Endodermal cell (in vitro differentiated cells): ENCODE measurements at places on chromosomes 2 and 18. TPM values are rescaled to one million over a fixed set of nuclear protein-coding genes. Genes with fewer than 3 reads are reported as not detected.

GRCh38 chr18:55462652-55463051 lies 125.3 kb downstream of the TCF4 start:
- DNase-seq = no peak

RAPGEF4 gene
- total RNA-seq = 0.77 and 0.88 TPM in 2 replicates

GRCh38 chr2:60067006-60067405 lies 486.4 kb downstream of the BCL11A start:
- DNase-seq = no peak

- no peak for DNase-seq
Measured at GRCh38 chr2:76667821-76668271, 854.3 kb downstream of the LRRTM4 start.

HOXD11 gene
- total RNA-seq = 1.0 TPM in 1 of 3 replicates, not detected in the others

GRCh38 chr18:9714266-9715087 lies 6.4 kb downstream of the RAB31 start:
- DNase-seq = no peak

DNA sequence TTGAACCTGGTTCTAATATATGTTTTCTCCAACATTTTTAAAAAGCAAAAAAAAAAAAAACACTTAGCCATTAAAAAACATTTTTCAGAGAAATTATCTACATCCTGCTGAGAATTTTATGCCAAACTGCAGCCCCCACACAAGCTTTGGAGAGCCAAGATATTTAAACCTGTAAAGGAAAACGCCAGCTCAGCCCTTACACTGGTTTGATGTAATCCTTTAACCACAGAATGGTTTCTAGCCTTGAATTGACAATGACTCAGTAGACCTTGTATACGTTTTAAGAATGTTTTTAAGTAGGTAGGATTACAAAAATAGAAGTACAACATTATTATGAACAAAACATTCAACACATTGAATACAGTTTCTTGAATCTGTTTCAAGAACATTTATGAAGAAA lies 113.6 kb downstream of the BABAM2 start:
- no peak for DNase-seq

DNA sequence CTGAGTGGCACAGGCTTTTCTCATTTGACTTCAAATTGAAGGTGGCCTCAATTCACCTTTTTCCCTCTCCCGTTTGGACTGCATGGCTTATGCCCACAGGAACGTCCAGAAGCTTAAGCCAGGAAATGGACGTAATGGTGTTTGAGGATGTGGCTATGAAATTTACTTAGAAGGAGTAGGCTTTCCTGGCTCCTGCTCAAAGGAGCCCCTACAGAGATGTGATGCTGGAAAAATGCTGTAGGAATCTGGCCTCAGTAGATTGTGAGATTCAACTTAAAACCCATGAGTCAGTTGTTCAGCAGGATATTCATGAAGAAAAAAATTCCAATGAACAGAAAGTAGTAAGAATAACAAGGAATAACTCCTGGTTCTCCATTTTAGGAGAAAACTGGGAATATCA lies 129.0 kb downstream of the ICOS start:
- DNase-seq = no peak

GTF2A1L gene
- 0.90 TPM in 1 of 3 replicates, not detected in the others for total RNA-seq

- no peak for DNase-seq
Measured at GRCh38 chr2:175004730-175004979, 526 bp downstream of the CHN1 start.

GRCh38 chr18:5824370-5824984 lies 70.8 kb downstream of the TMEM200C start:
- DNase-seq = peak; percentile 45

SERPINB8 gene
- 0.13 to 0.78 TPM (median 0.21 TPM) in 3 replicates for total RNA-seq

- DNase-seq = peak; percentile 82
Measured at GRCh38 chr2:207792244-207792785, 22.6 kb upstream of the FZD5 start.

- no peak for DNase-seq
Measured at GRCh38 chr2:223058952-223059716, 7.1 kb downstream of the KCNE4 start.

DNA sequence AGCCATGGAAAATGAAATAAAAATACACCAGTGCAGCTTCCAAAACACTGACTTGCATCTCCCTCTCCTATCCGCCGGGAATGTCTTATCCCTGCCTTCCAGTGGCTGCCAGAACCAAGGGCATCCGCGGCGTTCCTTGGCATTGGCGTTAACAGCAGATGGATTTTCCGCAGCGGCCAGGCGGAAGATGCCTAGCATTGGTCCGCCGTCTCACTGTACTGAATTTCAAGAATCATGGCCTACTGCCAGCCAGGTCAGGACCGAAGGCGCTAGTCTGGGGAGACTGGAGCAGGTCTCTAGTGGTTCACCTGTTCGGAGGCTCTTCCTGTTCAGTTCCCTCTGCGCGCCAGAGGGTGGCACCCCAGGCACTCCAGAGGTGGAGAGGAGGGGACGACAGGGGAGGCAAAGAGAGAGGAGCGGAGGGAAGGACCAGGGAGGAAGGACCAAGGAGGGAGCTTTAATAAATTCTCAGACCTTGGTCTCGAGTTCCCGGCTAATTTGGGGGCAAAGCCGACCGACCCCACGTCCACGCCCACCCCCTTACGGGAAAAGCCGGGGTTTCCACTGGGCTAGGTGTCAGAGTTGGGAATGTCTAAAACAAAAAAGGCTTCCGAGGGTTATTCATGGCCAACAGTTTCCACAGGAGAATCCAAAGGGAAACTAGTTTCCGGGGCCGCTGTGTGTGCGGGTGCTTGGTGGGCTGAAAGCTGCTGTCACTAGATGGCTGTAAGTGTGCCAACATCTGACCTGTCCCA lies 3.7 kb upstream of the BCL2L11 start:
- peak; percentile 93 for DNase-seq

GRCh38 chr18:49738721-49739120 lies 74.6 kb downstream of the ACAA2 start:
- DNase-seq = no peak

DNA sequence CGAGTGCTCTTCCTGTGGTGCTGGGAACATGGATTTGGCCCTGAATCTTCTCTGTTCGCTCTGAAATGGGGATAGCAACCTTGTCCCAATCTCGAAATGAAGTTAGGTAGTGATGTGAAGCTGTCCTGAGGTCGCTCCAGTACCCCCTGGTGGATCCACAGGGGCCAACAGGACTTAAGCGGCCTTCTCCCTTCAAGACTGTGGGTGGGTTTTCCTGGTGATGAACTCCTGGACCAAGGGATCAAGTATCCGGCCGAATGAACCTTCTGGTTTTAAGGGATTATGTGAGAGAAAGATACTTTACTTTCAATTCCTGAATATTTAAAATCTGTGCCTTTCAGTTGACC lies 156.5 kb downstream of the NAPG start:
- no peak for DNase-seq

FHOD3 gene
- total RNA-seq = 1.5 and 2.8 TPM in 2 replicates
